Activated naive CD4-positive, alpha-beta T cell (primary cell): ENCODE measurements at places on chromosomes 2 and 18.

DNA sequence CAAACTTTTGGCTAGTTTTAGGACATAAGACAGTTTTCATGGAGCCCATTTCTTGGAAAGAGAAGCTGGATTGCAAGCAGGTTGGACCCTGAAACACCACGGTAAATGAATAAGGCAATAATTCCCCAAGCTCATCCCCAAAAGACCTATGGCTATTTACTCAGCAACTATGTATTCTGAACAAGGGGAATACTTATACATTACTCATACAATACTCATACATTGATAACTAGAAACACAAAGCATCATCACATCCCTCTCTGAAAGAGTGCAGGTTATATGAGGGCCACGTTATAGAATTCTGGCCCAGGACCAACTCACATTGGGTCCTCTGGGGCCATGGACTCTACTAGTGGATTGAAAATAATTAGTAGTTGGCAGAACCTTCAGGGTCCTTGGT is 154.8 kb downstream of the TMX3 start:
- no peak for DNase-seq

- no peak for DNase-seq
These were observed 1635.0 kb upstream of the ACVR2A start for GRCh38 chr2:146209842-146210275.

- DNase-seq: no peak
These were observed 2.8 kb upstream of the RESP18 start for GRCh38 chr2:219335373-219335786.

DNA sequence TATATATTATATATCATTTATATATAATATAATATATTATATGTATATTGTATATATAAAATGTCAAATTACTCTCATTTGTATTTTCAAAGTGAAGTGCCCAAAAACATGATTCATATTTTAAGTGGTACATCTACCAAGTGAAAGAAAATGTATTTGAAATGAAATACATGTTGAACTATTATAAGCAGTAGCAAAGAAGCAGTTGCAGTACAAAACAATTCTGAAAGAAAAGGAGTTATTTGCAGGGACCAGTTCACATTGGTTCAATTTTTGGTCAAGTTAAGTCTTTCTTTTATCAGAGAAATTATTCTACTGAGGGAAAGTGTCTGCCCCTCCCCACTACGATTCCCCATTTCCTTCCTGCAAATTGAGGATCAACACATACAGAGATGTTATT is 51.9 kb downstream of the APLF start:
- DNase-seq: no peak

DNA sequence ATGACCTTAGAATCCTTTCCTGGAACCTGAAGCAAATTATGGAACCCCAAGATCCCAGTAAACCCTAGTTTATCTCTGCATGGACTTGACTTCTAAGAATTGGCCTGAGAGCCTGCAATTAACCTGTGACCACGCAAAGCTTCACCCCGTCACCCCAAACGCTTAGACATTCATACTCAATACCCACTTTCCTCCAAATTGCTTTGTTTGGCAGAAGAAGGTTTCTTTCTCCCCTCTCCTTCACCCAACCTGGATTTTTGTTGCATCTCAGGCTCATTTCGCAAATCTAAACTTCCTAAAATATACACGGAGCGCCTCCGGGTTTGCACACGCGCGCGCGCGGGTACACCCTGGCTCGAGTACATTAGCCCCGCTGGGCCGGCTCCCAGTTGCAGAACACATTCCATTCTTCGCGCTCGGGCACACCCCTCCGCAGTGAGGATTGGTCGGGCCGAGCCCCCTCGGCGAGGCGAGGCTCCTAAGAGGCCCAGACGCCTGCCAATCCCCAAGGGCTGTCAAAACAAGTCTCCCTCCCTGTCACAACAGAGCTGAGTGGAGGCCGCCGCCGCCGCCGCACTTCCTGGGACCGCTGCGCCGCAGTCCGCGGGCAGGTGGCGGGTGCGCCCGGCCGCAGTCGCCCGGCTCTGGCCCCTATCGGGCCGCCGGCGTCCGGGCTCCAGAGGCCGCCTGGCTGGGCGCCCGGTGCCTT is at the start of gene PLCL1:
PLCL1 (plus strand) TSS at position 545 of the 709 bp plus-strand sequence.
- DNase-seq: peak; percentile 83

DNA sequence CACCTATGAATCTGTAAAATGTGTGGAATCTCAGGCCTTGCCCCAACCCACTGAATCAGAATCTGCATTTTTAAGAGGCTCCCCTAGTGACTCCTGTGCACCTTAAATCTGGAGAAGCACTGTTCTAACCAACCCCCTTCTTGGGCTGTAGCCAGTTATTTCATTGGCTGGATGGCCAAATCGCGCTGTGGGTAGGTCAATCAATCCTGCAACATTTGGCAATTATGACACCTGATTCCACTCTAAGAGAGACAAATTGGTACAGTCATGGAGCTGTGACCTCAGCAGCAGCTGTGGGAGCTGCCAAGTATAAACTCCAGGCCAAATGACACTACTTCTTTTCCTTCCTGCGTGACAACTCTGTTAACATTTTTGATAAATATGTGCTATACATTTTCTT is 208.7 kb downstream of the CLIP4 start:
- DNase-seq: no peak
